Activated gamma-delta T cell (primary cell): ENCODE measurements at places on chromosomes 13 and 19.

- DNase-seq: no peak
These were observed 39.0 kb upstream of the WASF3 start for GRCh38 chr13:26518451-26518959.

DNA sequence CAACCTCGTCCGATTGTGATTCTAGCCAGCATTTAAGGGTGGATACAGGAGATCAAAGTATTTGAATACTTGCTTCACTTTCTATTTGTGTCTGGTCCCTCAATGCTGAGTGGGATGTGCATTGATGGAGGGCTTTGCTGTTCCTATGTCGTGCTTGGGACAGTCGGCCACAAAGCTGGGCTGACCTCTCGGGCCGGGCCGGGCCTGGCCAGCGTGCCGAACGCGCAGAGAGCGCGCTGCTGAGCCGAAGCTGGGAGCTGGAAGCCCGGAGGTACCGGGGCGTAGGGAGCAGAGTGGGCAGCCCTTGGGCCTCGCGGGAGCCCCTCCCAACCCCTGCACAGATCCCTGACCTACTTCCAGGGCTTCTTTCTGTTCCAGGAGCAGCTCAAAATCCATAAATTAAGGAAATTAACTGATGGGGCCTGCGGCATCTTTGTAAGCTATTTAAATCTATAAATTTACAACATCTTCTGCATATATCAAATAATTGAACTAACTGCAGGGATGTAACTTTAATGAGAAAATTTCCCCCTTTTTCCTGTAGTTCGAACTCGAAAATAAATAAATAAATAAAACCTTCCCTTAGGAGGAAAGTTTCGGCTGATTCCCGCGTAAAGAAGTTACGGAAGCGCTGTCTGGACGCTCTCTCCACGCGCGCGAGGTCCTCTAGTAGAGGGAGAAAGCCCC is 1.8 kb upstream of the KCTD15 start:
- no peak for DNase-seq

DNA sequence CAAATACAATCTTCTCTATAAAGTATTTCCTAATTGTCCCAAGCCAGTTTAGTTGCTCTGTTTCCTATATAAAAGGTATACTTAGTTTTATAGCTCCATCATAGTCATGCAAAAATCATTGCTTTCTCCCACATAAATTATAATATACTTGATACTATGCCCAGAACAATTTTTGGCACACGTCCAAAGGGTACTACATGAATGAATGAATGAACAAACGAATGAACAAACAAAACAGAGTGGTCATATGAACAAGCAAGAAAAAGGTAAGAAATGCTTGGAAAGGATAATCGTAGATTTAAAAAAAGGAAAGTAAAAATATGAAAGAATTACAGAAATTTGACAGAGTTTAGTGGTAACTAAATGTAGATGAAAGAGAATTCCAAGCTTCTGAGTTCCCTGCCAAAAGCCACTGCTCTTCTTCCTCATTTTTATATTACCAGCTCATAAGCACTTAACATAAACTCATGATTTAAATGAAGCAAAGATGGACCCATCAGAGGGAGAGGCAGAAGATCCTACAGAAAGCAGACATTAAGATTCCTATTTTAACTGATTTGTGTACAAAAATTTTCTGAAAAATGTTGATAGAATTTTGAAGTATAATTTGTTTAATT is 123.2 kb downstream of the ENOX1 start:
- DNase-seq: no peak

DNA sequence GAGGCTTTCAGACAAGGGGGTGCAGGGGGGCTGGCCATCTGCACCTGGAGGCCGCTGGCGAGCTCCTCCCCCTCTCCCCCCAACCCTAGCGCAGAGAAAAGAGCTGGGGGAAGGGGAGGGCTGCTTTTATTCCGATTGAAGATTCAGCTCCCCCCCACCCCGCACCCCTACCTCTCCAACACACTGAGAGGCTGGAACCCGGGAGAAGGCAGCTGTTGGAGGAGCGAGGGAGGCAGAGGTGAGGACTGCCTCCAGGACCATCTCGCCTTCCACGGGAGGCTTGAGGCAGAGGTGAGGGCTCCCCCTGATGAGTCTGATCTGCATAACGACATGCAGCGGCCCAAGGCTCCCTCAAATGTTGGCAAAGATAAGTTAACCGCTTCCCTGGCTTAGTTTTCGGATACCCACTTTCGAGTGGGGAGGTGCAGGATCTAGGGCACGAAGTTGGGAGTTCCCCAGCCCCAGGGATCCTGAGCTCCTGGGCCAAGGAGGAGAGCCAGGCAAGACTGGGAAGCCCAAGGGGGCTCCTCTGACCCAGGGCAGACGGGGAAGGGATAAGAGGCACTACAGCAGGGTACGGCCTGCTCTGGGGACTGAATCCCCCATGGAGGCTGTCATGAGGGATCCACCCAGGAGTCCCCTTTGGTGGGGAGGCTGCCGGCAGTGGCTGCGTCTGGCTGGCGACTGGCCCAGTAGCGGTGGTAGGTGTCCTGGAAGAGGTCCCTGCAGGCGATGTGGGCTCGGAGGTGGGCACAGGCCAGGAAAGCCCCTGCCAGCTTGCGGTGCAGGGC is 1.2 kb upstream of the NUMBL start:
- no peak for DNase-seq

DNA sequence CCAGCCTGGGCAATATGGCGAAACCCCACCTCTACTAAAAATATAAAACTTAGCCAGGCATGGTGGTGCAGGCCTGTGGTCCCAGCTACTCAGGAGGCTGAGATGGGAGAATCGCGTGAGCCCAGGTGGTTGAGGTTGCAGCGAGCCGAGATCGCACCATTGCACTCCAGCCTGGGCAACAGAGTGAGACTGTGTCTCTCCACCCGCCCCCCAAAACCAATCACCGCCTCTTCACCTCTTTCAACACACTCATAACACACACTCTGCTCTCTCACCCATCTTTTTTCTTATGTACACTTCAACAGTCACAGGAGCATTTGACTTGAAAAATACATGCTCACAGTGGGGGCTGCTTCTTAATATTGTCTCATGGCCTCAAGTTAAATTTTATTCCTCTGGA is 76.8 kb downstream of the ESD start:
- no peak for DNase-seq
